ENCODE measurements at places on chromosomes 1 and 21.

DNA sequence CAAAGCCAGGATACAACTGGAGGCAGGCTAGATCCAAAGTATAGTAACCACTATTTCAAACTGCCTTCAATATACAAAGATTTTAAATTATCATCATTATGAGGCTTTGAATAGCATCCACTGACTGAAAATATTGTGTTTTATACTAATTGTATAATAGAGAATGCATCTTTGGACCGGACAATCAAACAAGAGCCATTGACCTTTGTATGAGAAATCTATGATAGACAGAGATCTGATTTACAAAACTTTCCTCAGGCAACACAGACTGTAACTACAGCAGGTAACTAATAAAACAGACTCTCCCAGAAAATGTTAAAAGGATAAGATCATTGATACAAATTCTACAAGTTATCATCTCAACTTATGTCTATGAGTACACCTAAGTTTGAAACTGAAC, 152.9 kb downstream of the DENND1B start:
- DNase-seq, result no peak

- DNase-seq, result no peak
These were observed 1.3 kb upstream of the TMEM54 start for GRCh38 chr1:32902535-32902920.

- DNase-seq, result no peak
These were observed 337.7 kb downstream of the SIPA1L2 start for GRCh38 chr1:232292239-232292638.

- no peak for DNase-seq
These were observed 37.3 kb downstream of the CHAF1B start for GRCh38 chr21:36422279-36423098.

- DNase-seq, result no peak
These were observed 58.4 kb downstream of the S1PR1 start for GRCh38 chr1:101295209-101295608.
